ENCODE measurements at places on chromosomes 1 and 21.

DNA sequence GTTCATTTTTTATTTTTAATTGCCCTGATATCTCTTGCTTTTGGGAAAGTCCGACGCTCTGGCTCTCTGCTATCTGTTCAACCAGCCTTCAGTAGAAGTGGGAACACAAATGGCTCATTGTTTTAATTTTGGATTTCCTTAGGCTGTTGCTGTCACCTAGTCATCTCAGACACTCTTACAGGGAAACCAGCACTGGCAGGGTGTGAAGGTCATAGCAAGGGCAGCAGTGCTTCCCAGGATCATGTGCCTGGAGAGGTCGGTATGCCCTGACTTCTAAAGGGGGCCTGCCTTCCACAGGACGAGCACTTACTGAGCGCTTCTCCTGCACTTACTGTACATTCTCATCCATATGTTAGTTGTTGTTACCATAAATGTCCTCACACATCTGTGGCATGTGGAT, 224.2 kb downstream of the DISC1 start:
- no peak for DNase-seq

DNA sequence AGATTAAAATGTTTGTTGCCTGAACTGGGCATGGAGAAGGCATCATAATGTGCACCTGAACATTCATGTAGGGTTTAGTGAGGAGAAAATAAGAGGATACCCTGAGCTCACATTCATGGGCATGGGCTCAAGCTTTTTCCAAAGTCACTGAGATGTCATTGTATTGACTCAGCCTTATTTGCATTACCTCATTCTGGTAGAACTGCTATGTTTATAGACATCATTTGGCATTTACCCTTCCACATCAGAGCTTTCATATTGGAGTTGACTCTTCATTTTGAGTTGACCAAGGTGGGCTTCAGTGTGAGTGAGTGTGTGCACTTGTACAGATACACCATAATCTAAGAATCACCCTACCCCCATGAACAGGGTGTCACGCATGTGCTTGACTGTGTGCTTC, 143.2 kb downstream of the PBX1 start:
- no peak for DNase-seq

DNA sequence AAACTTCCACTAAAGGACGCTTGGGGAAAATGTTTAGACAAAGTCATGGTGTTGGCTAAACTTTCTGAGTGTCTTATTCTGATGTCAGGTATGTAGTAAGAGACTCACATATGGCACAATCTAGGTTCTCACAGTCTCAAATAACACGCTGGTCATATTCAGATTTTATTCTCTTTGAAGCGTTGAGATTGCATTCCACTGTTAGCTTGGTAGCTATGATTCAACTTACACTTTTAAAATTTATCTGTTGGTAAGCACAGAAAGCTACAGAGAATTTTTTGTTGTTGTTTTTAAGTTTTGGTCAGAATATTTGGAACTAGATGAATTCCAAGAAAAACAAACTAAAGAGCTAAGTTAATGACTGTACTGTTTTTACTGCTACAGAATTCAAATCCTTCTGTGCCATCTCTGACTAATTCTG, 126.7 kb downstream of the PRRX1 start:
- no peak for DNase-seq

DNA sequence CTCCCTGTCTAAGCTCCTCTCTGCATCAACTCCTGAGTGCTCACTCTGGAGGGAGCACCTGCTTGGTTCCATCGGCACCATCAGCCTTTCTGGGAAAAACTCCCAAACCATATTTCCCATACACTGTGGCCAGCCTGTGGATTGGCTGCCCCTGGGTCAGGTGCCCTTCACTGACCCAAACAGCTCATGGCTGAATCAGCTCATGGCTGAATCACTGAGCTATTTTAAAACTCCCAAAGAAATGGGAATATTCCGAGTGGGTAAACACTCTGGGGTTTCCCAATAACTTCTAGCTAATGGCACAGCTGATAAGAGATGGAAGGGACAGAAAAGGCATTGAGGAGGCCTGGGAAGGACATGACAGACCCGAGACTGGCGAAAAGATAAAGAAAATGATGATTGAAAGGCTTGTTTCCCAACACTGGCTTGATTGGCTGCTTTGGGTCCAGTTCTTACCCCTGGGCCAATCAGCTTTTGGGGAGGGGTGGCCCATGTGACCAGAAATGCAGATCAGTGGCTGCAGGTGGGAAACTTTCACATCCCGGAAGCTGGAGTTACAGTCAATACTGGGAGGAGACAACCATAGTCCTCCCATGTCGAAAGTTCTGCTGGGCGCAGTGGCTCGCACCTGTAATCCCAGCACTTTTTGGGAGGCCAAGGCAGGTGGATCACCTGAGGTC, 37.3 kb upstream of the KAZN start:
- DNase-seq: no peak

GRCh38 chr1:228512781-228513198, 25.6 kb downstream of the RNF187 start:
- no peak for DNase-seq

GRCh38 chr1:84539972-84540371, 33.6 kb upstream of the GNG5 start:
- DNase-seq: no peak

Data from common myeloid progenitor, CD34-positive (primary cell).